ENCODE measurements at places on chromosomes 3 and 15.

DNA sequence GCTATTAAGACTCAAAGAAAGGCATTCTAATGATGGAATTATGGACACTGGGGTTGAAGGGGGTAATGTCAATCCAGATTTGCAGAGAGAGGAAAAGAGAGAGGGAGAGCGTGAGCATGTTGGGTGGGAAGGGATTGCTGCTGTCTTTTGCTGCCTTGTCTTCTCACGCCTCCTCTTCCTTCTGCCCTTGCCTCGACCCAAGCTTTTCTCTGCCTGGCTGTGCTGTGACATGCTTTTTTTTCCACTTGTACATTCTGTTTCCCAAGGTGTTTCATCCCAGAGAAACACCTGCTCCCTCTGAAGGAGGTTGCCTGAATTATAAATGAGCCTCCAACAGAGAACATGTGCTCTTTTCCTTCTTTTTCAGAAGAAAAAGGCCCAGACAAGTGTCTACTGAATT lies 80.3 kb downstream of the BDH1 start:
- no peak for DNase-seq
- H3K27ac ChIP-seq = peak overlapping the region; percentile 93
- H3K27me3 ChIP-seq = peaks cover 11% of the 10 kb centered on the region
- peaks cover 53% of the 10 kb centered on the region for H3K4me1 ChIP-seq
- H3K4me3 ChIP-seq = no peak overlapping the region

GRCh38 chr3:74282202-74282601 lies 332.3 kb downstream of the CNTN3 start:
- no peak overlapping the region for H3K27ac ChIP-seq
- peaks cover 2% of the 10 kb centered on the region for H3K4me1 ChIP-seq
- no peak overlapping the region for H3K4me3 ChIP-seq
- H3K36me3 ChIP-seq = peaks cover 11% of the 10 kb centered on the region

DNA sequence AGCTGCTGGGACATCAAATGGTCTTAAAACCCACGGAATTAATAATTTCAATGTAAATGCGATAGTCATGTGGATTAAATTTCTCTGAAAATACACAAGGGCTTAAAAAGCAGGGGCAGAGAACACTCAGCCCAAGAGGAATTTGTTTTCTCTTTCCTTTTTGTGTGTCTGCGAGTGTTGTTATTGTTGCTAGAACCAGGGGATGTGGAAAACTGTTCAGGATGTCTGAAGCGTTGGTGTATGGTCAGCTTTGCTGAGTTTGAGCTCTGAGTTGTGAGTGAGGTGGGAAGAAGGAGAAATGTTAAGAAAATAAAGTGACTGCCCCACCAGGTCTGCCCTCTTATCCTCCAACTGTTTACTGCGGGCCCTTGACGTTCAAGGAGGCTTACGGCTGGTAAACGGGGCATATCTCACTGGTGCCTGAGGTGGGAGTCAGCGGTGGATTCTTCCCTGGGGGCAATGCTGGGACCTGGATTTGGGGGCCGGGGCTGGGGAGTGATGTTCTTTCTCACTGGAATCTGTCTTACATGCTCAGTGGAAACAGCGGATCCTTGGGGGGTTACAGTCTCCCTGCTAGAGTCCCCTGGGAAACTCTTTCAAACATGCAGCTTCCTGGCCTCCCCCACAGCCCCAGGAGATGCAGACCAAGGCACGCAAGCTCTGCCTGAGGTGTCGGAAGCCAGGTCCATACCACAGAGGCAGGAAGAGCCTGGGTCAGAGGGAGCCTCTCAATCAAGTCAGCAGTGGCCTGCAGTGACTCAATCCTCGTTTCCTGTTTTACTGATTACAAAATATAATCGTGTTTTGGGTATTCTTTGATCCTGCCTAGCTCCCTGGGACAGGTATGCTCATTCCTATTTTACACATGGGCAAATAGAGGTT lies 41.8 kb downstream of the ITGA11 start:
- no peaks in the 10 kb centered on the region for H3K36me3 ChIP-seq
- DNase-seq = no peak
- no peak overlapping the region for H3K27ac ChIP-seq
- H3K4me1 ChIP-seq = peaks cover 5% of the 10 kb centered on the region
- H3K27me3 ChIP-seq = peaks cover 3% of the 10 kb centered on the region

DNA sequence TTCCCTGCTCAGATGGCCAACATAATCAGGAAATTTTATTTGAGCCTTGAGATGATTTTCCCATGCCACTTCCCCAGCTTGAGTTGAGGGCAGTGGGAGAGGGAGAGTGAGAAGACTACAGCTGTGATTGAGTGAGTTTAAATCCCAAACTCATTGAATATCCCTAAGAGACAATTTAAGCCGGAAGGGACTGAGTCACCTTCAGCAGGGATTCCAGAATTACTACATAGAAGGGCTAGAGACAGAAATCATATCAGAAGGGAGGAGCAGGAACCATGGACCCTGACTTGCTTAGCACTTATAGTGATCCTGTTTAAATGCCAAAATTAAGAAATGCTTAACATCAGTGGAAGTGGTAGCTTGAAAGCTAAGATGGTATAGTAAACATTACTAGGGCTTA lies 312.2 kb upstream of the SLCO3A1 start:
- no peaks in the 10 kb centered on the region for H3K4me1 ChIP-seq
- H3K36me3 ChIP-seq = no peaks in the 10 kb centered on the region
- H3K27ac ChIP-seq = no peak overlapping the region
- H3K27me3 ChIP-seq = no peaks in the 10 kb centered on the region
- H3K4me3 ChIP-seq = no peak overlapping the region
- DNase-seq = no peak

DNA sequence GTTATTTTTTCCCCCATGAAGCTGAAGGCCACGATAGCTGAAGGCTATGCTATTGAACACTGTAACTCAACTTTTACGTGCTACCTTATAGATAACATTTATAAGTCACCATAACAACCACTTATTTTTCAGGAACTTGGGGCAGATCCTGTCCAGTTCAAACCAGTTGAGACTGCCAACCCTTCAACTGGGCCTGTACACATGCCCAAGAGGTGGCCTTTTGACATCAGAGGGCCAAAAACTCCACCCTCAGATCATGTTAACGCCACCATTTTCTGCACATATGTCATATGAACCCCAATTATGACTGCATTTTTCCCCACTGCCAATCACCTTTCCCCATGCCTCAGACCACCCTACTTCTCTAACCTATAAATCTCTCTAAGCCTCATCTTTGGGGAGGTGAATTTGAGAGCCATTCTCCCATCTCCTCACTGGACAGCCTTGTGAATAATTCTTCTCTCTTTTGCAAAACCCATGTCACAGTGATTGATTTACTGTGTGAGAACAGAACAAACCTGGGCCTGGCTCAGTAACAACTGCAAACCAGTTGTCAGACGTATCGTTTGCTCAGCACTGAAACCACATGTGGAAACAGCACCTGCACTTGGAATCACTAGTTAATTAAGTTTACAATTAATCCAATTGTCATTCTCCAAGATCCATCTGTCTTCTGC lies 42.5 kb downstream of the ZNF445 start:
- H3K4me1 ChIP-seq = no peaks in the 10 kb centered on the region
- H3K27me3 ChIP-seq = no peaks in the 10 kb centered on the region
- no peak overlapping the region for H3K27ac ChIP-seq
- DNase-seq = no peak
- H3K36me3 ChIP-seq = no peaks in the 10 kb centered on the region
